ENCODE measurements at places on chromosomes 11 and 22. TPM values are rescaled to one million over a fixed set of nuclear protein-coding genes. Genes with fewer than 3 reads are reported as not detected.

Gene PTPN5
- total RNA-seq: 2.9 TPM

Gene POU2AF3
- total RNA-seq: 3.1 TPM

Gene HIC2
- total RNA-seq: 7.3 TPM

Gene SLC22A25
- total RNA-seq: not detected

Gene UPK3A
- 1.3 TPM for total RNA-seq

Gene OR4D5
- total RNA-seq: not detected

Gene DBX1
- not detected for total RNA-seq

Gene CSF2RB
- 3.6 TPM for total RNA-seq

Gene UBQLN3
- not detected for total RNA-seq

Gene ANKRD13D
- 96.4 TPM for total RNA-seq

Gene PKDREJ
- total RNA-seq: not detected

Gene BIK
- 2.3 TPM for total RNA-seq

Gene APLNR
- 2.3 TPM for total RNA-seq

Gene OR51B2
- not detected for total RNA-seq

Gene INPP5J
- total RNA-seq: 1.8 TPM

Gene NRXN2
- total RNA-seq: not detected

Gene BAIAP2L2
- 24.6 TPM for total RNA-seq

Gene PPP1CA
- total RNA-seq: 229 TPM

Gene OR51B4
- not detected for total RNA-seq
